ENCODE measurements at places on chromosomes 11 and 22.

- DNase-seq = no peak
These were observed 17.6 kb upstream of the CALCB start for GRCh38 chr11:15055620-15056356.

DNA sequence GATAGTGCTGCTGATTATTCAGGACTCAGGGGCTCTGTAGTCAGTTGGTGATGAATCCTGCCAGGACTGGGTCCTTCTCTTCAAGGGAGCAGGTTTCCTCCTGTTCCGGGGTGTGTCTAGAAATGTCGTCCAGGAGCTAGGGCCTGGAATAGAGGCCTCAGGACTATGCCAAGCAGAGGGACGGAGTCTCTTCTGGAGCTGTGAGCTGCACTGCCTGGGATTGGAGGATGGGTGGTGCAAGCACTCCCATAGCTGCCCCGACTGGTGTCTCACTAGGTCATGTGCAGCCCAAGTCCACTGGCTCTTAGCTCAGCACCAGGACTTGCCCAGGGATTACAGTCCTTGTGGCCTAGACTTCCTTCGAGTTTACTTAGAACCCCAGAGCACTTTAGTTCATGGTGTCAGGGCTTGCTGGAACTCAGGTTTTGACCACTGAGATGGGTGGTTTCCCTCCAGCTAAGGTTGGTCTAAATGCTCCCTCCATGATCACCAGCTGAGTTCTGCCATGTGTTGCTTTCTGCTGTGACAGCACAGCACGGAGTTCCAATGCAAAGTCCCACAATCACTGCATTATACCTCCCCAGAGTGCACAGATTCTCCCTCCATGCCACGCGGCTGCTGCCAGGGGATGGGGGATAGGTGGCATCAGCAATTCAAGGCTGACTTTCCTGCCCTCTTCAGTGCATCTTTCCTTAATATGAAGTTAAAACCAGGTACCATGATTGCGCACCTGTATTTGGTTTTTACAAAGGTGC lies 42.6 kb upstream of the SHANK2 start:
- DNase-seq = no peak

DNA sequence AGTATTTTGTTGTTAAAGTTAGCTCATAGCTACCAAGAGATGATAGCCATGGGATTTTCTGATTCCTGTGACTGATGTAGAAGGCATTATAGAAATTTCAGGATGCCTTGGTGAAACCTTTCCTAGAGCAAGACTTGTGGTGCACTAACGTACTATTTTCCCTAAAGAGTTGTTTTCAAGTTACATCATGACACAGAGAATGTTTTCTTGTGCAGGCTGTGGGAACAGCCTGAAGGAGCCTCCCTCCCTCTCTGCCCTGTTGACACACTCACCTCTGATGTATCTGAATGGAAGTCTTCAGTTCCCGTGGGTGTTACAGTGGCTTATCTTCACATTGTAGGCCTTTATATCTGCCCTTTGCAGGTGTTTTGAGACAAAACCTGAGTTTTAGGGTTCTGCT lies 121.6 kb downstream of the LDLRAD3 start:
- DNase-seq = no peak

- DNase-seq = no peak
These were observed 277.7 kb downstream of the OPCML start for GRCh38 chr11:133254601-133255000.

- DNase-seq = no peak
These were observed 15.4 kb upstream of the XBP1 start for GRCh38 chr22:28815729-28816128.

DNA sequence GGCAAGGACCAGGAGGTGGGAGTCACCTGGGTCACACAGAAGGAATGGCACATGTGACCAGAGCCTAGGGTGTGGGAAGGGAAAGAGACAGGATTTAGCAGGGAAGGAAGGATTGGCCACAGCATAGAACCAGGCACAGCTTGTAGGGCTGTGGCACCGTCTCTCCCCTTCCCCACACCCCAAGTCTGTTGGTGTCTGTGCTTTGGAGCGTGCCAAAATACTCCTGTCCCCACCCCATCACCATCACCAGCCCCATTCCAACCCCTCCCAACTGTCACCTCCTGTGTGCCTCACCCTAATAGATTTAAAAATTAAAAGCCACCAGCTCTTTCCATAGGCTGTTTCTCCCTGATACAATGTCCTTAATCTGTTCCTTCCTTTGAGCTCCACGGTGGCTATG lies 18.2 kb downstream of the SGSM1 start:
- no peak for DNase-seq

DNA sequence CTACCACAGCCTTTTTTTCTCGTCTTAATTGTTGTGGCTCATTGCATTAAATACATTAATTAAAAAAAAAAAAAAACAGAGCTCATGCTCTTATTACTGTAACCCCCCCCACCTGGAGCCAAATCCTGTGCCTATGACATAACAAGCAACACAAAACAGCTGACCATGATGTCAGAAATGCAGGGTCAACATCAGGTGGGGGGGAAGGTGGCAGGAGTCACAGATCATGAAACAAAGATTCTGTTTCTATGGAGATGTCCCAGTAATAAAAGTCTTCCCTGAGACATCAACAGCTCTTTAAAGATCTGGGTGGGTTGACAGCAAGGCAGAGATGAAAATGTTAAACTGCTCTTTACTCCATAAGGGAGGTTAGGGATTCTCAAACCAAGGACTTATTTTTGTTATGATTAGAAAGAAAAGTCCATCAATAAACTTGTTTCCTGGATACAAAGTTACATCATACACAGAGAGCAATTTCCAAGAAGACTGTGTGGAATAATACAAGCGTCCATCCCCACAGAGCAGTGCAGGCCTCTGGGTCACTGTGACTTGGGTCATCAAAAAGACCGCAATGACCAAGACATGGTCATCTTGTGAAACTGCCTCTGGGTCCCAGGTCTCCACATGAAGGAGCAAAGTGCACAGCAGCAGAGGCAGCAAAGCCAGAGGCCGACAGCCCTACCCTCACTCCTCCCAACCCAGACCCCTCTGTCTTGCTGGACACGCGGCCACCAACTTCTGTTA lies 42.7 kb upstream of the CYP2D6 start:
- DNase-seq = no peak

- DNase-seq = no peak
These were observed 118.1 kb downstream of the ATM start for GRCh38 chr11:108340973-108341372.

- DNase-seq = no peak
These were observed 566.1 kb upstream of the LARGE1 start for GRCh38 chr22:34486381-34486780.

DNA sequence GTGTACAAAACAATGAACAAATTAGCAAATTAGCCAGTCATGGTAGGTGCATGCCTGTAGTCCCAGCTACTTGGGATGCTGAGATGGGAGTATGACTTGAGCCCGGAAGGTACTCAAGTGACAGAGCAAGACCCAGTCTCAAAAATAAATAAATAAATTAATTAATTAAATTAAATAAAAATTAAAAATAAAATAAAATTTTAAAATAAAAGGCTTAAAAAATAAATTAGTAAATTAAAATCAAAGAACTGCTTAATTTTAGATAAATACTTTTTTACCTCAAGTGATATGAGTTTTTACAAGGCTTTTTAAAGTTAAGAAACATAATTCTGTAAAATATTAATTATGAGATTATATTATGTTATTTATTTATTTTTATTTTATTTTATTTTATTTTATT lies 50.9 kb upstream of the TSPAN18 start:
- DNase-seq = no peak

DNA sequence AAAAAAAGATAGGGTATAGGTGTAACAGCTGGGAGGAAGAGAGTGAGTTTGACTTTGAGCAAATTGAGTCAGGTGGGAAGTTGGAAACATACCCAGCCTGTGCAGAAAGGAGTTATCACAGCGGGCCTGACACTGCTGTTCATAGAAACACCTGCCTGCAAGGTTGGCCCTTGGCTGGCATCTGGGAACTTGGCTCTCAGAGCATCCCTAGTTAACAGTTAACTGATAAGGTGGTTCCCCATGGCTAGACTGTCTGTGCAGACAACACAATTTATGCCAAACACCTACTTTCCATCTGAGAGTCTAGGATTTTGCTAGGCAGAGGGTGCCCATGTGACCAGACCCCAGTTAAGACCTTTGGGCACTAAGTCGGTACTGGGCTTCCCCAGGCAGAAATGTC lies 31.4 kb downstream of the ADAMTS8 start:
- no peak for DNase-seq

DNA sequence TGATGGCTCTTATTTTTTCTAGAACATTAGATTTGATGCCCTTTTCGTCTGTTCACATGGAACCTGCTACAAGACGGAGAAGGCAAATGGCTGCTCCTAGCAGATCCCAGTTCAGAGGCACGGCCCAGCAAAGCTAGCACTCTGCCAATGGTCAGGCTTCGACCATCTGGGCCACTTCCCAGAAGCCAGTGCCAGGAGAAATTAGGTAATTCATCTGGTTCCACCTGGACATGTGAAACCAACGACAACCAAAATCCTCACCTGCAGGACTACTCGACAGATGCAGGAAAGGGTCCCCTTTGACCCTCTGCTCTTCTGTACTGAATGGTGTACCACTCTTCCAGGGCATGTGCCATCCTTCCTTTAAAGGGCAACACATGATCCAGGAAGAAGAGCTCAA lies 25.4 kb downstream of the MICAL3 start:
- DNase-seq = no peak
